ENCODE measurements at places on chromosomes 3 and 15.

DNA sequence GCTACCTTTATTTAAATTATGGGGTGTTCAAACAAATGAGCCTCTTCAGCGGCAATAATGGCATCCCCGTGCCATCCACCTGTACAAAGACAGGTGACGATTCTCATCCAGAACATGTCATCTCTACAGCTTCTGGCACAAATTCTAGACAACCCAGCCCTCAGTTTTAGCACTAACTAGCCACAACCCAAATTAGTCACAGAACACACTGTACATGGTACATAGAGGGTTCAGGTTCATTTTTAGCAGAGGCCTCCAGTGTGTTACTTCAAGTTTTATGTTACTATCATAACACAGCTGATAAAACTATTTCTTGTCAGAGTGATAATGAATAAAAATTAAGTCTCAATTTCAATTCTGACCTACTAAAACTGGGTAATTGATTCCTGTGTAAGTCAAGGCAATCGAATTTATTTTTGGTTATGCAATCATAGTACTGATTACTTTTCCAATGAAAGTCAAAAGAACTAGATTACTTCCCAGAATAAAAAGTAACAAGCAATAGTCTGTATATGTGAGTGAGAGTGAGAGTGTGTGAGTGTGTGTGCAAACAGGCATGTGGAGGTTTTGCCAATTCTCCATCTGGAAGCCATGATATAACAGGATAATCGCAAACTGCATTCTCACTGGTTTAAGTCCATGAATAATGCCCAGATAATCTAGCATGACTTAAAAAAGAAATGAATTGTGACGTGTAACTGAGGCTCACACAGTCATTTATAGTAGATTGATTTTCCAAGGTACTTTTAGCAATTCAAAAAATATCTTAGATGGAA is 37.4 kb downstream of the SHQ1 start:
- no peak for DNase-seq

DNA sequence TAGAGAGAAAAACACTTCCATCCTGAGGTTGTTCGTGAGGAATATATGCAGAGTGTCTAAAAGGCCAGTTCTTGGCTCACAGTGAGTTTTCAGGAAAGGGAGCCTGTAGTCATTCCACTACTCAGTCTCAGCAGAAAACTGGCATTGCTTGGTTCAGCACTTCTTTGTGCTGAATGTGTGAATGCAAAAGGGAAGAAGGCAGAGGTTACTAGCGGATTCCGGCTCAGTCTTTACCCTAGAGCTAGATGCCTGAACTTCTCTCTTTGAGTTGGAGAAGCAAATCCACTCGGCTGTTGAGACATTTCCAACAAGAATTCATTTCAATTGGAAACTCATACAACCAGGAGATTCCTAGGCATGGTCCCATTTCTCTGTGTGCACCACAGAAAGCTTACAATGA is 23.1 kb upstream of the FRMD4B start:
- no peak for DNase-seq

- DNase-seq, result no peak
These were observed 90.5 kb downstream of the MINAR1 start for GRCh38 chr15:79522656-79523055.

- no peak for DNase-seq
These were observed 576.1 kb downstream of the PDCD6IP start for GRCh38 chr3:34374521-34374920.

- DNase-seq, result no peak
These were observed 57.8 kb downstream of the WNT7A start for GRCh38 chr3:13822042-13822441.

DNA sequence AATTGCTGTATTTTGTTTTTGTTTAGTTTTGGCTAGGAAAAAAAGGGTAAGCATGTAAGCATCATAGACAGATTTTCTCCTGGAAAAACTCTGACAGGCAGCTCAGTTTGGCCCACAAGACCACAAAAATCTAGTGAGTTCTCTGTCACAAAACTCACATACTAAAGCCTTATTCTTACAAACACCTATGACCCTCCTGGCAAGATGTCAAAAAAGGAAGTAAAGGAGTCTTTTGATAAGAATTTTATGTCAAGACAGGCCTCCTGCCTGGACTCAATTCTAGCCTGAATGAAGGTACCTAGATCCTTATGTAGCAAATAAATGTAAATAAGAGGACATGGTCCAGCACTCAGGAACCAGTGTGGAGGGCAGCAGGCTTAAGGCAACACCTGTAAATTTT is 668.3 kb upstream of the ZNF385D start:
- DNase-seq, result no peak

All from activated CD4-positive, CD25-positive, alpha-beta regulatory T cell (primary cell).